ENCODE measurements at places on chromosomes 1 and 21.

GRCh38 chr1:221246628-221247415 is 367.6 kb downstream of the HLX start:
- DNase-seq, result no peak

GRCh38 chr1:60563777-60564535 is 490.4 kb upstream of the C1orf87 start:
- DNase-seq, result no peak

GRCh38 chr1:118862755-118863154 is 125.4 kb downstream of the TBX15 start:
- DNase-seq, result no peak

DNA sequence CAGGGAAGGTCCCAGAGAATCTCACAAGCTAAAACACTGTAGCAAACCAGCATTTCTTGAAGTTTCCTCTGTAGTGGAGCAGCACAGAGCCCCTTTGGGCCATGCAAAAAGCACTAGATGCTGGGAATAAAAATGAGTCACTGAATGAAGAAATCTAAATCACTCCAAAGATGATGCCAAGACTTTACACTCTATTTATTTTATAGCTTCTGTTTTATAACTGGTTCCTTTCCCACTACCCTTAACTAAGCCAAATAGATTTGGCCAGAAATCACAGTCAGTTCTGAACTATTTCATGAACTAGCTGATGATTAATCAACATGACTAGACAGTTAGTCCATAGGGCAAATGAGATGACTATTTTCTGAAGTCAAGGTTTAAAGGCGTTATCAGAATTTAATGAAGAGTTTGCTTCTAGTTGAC is 89.5 kb downstream of the SCMH1 start:
- DNase-seq, result no peak

DNA sequence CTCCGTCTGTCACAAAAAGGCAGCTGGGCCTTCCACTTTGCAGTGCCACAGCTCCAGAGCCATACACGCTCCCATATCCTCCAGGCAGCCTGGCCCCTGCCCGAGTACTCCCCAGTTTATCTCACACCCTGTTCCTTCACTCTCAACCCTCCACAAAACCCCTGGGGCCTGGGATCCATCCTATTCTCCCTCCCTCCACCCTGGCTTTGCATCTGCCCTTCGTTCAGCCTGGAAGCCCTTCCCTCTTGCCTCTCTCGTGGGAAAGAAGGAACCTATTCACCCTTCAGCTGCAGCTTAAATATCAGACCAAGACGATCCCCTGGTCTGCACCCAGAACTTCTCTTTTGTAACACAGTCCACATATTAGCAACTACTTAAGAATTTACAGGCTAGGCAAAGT is 56.7 kb downstream of the CAMK2N1 start:
- no peak for DNase-seq

DNA sequence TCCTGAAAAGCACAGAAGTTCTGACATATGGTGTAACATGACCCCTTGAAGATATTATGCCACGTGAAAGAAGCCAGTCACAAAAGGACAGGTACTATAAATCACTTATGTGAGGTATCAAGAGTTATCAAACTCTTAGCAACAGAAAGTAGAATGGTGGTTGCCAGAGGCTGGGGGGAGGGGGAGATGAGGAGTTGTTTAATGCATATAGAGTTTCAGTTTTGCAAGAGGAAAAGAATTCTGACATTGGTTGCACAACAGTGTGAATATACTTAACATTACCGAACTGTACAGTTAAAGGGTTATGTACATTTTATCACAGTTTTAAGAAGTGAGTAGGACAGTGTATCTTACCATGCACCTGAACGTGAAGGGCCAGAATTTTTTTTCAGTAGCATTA is 80.0 kb downstream of the USP25 start:
- peak; percentile 46 for DNase-seq

GRCh38 chr1:42733415-42734200 is 6.4 kb downstream of the CLDN19 start:
- no peak for DNase-seq

- peak; percentile 36 for DNase-seq
These were observed 42.1 kb upstream of the SRP9 start for GRCh38 chr1:225735252-225736149.

GRCh38 chr1:173426057-173426456 is 51.1 kb upstream of the PRDX6 start:
- DNase-seq, result peak; percentile 27

GRCh38 chr1:21909286-21909759 is 27.8 kb downstream of the HSPG2 start:
- DNase-seq, result no peak

DNA sequence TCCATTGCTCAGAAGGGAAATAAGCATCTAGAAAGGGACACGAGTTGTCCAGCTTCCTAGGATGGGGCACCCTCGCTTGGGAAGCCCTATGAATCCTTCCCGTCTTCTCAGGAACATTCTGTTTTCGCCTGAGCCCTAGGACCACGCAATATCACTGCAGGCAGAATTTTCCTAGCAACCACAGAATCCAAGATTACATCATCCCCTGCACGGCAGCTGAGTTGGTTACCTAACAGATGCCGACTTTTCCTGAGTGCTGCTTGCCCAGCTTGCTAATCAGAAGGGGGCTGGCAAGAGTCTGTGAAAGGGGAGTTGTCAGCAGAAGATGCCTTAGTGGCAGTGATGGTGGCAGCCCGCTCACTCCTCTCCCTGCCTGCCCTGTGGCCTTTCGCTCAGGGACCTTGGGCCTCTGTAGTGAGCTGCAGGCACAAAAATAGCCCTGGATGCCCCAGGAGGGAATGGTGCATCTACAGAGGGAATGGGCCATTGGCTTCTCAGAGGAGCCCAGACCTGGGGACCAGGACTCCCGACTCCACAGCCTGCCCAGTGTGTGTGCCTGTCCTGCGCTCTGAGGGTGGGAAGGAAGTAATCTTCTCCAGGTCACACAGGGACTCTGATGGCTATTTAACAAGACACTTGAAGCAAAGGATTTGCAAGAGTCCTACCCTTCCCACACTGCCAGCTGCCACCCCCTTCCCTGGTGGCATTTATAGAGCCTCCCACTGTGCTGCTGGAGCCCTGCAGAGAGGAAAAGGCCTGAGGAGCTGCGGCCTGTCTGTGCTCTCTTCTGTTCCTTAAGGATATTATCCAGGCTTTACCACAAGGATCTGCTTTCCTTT is 28.9 kb upstream of the CLSTN1 start:
- peak; percentile 24 for DNase-seq

GRCh38 chr1:192951691-192952460 is 107.3 kb downstream of the UCHL5 start:
- no peak for DNase-seq

DNA sequence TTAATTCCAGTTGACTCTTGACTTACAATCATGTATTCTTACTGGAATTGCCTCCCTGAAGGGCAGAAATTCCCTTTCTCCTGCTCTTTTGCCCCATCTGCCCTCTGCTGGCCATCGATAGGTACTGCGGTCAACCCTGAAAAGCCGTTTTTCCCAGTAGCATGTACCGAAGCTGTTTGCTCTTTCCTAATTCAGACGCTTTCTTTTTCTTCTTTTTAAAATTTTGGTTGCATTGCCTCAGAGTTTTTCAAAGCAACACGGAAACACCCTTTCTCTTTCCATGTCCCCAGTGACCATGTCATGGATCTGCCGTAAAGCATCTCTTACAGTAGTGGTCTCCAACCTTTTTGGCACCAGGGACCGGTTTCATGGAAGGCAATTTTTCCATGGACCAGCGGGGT is 164.2 kb upstream of the C1orf21 start:
- peak; percentile 67 for DNase-seq

- DNase-seq, result no peak
These were observed 93.6 kb upstream of the ZNF678 start for GRCh38 chr1:227469708-227470107.

DNA sequence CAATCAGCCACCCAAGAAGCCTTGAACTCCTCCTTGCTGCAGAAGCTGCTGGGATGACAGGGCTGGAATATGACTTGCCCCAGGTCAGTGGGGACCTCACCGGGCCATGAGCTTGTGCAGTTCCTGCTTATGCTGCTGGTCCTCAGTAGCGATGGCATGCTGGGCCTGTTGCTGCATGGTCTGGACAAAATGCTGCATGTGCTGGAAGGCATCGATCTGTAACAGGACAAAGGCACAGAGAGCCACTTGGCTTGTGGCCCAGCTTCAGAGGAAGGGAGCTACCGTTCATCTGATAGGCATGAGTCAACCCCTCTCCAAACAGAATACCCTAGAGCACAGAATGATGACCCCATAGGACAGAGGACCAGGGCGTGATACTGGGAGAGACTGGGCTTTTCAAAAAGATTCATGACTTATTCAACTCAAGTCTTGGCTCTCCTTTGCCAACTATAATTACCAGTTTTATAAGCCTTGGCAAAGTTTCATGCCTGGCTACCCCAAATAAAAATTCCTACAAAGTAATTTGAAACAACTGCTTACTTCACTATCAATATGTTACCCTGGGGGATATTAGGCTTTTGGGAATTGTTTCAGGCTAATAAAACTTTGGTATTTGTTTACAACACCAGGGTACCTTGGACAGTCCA is 34.7 kb upstream of the EXOSC10 start:
- DNase-seq, result peak; percentile 29

DNA sequence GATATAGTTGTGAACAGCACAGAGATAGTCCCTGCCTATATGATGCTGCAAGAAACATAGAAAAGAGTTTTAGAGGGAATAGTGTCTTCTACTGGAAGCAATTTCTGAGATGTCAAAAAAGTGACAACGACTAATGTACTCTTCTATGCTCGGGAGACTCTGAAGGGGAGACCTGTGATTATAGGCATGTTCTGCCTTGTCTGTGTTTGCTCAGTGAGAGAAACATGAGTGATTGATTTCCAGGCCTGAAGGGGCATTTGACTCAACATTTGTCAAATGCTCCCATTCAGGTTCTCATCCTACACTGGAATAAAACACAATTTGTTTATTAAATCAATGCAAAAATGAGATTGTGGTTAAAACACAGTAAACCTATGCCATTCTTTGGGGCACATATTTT is 131.8 kb downstream of the CTH start:
- no peak for DNase-seq

DNA sequence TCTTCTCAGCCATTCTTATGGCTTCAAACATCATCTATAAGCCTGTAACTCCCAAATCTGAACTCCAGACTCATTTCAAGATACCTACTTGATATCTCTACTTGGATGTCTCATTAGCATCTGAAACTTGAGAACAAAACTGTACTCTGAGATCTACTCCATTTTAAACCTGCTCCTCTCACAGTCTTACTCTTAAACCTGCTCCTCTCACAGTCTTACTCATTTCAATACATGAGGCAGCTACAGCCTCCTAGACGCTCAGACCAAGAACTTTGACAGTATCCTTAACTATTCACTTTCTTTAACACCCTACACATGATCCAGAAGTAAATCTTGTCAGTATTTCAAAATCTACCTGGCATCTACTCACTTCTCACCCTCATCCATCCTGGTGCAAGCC is 54.3 kb downstream of the NBPF6 start:
- no peak for DNase-seq

- no peak for DNase-seq
These were observed 83.6 kb upstream of the VAV3 start for GRCh38 chr1:108048301-108049177.

- no peak for DNase-seq
These were observed 1.5 kb upstream of the CLDN17 start for GRCh38 chr21:30168086-30168485.

DNA sequence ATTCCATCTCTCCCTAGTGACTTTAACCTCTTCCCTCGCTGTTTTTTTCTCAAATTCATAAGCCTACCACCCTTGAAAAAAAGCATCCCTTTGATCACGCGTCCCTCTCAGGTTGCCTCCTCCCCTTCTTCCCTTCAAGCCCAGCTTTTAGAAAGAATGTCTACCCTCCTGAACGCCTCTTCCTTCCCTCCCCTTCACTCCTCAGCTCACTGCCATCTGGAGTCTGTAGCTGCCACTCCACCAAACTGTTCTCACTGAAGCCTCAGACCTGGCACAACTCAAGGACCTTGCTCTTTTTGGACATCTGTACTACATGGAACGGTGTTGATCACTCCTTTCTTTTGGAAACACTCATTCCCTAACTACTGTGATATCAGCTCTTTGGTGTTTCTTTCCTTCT is 80.6 kb downstream of the SLC25A24 start:
- no peak for DNase-seq

DNA sequence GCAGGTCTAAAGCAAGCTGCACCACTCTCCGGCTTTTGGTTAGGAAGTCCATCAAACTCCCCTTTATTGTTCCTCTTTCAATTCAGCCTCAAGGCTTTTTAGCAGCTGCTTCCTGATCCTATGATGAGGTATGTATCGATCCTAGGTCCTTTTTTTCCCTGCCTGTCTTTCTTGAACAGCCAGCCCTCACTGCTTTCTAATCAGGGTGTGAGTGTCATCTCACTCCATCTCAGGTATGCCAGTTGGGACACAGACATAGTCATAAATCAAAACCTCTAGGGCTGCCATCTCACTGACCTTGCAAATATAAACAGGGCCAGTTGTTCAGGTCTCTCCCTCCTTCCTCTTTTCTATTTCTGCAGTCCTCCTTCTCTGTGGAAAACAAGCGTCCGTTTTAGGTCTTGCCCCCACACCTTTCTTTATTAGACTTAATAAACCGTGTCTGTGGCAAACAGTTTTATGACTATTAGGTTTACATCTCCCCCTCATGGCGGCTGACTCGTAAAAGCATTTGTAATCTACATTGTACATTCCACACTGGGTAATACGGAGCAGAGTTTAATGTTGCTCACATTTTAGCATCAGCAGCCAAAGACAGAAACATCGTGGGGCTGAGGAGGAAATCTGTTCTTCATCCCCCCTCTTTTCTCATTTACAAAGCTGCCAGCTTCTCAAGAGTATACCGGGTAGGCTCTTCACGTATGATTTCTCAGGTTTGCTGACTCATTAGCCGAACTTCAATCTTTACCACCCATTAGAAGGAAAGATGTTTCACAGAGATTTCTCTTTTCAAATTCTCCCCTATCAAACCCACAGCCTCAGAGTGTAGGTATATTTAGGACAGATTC is 11.6 kb downstream of the STYXL2 start:
- DNase-seq, result no peak

DNA sequence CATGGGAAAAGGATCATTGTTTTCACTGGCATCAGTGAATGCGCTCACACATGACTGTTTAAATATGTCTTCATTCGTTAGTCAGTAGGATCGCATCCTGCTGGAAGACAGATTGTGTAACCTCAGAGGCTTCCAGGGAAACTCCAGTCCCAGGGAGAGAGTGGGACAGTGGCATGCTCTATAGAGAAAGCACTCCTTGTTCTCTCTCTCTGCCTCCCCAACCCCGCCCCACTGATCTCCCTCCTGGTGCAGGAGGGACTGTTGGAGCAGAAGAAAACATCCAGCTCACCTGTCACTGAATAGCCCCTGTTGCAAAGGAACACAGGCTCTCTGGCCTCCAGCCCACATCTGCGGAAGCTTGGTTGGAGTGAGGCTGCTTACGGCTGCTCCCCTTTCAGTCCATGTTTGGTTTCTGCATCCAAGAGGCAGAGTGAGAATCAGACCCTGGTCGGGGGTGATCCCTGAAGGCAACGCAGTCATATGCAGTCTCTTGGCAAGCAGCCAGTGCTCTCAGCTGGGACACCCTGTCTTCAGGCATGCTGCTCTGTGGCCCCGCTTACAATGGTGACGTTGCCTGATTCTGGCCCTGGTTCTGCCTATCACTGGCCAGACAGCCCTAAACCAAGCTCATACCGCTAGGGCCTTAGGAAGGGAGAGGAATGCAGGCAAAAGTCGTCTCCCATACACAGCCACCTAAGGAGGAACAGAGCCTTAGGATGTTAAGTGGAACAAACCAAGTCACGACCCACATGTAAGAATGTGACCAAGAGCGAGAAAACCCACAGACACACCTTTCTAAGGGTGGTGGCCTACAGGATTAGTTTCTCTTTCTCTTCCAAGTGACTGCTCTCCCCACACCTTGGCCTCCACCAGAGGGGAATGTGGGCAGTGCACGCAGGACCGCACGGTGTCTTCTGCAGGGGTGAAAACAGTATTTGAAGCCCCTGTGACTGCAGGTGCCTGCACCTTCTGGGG is 39.7 kb downstream of the BACE2 start:
- DNase-seq, result peak; percentile 63
